T-helper 17 cell (primary cell): ENCODE measurements at places on chromosomes 11 and 22.

DNA sequence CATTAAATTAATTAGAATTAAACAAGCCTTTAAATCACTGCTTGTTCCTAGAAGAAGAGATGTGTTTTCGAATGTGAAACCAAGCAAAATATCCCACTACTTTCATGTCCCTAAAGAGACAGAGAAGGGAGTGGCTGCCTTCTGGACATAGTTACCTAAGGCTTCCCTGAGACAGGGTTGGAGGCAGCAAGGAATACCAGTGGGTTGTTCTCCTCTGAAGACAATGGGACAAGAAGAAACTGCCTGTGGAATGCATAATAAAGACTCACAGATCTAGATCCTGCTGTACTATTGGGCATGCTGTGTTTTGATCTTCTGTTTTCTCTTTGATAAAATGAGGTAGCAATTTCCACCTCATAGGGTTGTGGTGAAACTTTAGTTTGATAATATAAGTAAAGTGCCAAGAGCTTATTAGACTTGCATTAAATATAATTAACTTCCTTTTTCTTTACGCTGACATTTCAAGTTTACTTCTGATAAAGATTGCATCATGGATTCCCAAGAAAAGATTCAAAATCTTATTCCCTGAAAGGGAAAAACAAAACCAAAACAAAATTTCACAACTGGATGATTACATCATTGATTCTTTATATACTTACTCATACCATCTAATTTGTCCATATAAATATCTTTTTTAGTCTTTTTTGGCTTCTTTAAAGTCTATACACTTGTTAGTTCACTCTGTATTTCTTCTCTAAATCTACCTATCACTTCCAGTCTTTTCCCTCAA lies 621.3 kb downstream of the ETS1 start:
- no peak for DNase-seq

DNA sequence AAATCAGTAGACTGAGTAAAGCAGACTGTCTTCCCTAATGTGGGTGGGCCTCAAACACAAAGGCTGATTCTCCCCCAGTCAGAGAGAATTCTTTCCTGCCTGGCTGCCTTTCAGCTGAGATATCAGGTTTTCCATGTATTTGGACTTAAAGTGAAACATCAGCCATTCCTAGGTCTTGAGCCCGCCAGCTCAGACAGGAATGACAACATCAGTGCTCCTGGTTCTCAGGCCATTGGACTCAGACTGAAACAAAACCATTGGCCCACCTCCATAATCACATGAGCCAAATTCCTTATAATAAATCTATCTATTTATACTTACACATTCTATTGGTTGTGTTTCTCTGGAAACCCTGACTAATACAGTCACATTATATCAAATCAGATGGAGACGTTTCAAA lies 56.7 kb upstream of the CLPB start:
- no peak for DNase-seq

DNA sequence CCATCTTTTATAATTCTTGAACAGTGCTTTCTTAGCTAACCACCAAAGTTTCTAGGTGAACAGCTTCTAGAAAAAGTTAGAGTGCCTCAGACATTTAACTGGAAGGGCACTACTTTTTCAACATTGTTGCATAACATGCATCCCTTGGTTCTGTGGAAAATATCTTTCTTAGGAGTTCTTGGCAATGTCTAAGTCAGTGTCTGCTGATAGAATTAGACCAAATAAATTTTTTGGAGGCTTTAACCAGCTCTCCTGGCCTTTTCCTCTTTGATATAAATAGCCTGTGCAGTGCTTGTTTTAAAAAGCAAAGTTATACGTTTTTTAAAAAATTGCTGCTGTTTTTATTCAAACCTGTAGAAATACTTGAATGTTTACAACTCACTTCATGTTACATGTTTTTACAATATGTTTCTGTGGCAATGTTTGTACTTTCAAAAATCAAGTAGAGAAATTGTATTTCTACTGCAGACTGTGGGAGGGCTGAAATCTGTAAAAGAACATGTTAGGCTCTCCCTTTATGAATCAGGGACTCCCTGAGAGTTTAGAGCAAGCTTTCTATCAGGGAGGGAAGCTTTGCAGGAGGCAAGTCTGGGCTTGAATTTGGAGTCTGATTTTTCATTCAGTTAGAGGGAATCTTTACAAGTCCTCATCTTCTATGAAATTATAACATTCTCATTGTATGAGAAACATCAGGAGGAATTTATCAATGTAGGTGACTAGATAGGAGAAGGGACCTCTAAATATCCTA lies 16.3 kb upstream of the PANX1 start:
- no peak for DNase-seq

DNA sequence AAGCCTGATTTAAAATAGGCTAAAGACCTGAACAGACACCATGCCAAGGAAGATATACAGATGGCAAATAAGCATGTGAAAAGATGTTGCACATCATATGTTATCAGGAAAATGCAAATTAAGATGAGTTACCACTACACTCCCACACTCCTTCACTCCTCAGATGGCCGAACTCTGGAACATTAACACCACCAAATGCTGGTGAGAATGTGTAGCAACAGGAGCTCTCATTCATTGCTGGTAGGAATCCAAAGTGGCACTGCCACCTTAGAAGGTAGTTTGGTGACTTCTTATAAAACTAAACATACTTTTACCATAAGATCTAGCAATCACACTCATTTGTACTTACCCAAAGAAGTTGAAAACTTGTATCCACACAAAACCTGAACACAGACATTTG lies 2047.3 kb downstream of the LRRC4C start:
- DNase-seq = no peak

- DNase-seq = no peak
Measured at GRCh38 chr22:19715188-19715930, 1.1 kb downstream of the SEPTIN5 start.

- DNase-seq = no peak
Measured at GRCh38 chr22:45762545-45763235, 91.1 kb downstream of the ATXN10 start.

GRCh38 chr22:26439559-26439958 lies 10.5 kb downstream of the ASPHD2 start:
- DNase-seq = no peak

DNA sequence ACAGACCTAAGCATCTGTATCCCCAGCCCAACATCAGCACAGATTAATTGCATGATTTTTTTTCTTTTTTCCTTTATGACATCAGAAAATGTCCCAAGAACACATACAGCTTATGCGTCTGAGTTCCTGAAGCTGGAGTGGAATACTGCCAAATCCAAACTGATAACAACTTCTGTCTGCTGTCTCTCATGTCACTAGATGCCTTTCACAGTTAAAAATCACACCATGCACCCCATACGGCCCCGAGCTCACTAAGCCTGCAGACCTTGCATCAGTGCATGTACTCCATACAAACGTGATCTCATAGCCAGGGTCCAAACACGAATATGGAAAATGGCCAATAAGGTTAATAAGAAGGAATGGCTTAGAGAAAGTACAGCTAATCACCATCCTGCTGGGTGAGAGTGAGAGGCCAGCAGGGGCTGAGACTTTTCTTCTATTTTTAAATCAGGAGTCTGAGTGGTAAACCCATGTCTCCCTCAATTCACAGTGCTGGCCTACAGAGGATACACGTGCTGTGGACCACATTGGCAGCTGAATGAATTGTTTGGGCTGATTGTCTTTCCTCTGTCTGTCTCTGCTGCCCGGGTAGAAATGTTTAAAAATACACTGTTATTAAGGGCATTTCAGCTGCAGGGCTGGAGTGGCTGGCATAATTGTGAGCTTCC lies 350.6 kb upstream of the RAG2 start:
- DNase-seq = no peak

- no peak for DNase-seq
Measured at GRCh38 chr11:10973416-10973815, 115.6 kb upstream of the ZBED5 start.

GRCh38 chr11:876545-876944 lies 33.9 kb downstream of the TSPAN4 start:
- no peak for DNase-seq

GRCh38 chr11:83157594-83158356 lies 844 bp downstream of the PCF11 start:
- peak; percentile 37 for DNase-seq

DNA sequence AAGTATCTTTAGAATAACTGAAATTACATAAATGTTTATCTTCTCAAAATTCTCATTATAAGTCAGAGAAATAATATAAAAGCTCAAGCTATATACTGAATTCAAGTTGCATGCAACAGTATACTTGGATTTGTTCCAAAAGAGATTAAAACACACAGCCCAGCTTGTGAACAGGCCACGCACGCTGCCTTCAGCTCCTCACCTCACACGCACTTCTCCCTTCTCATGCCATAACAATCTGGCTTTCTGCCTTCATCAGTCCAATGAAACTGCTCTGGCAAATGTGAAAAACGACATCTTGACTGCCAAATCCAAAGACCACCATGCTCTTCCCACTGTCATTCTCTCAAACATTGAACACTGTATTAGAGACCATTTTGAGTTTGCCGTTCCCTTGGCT lies 22.1 kb downstream of the ATP6V1E1 start:
- DNase-seq = no peak
